ENCODE measurements at places on chromosomes 4 and X.

DNA sequence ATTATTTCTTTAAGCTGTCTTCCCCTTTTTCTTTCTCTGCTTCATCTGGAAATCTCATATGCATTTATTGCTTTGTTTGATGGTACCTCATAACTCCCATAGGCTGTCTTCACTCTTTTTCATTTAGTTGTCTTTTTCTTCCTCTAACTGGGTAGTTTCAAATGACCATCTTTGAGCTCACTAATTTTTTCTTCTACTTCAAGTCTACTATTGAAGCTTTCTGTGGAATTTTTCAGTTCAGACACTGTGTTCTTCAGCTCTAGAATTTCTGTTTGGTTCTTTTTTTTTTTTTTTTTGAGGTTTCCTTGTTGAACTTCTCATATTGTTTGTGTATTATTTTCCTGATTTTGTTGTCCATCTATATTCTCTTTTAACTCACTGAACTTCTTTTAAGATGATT lies 23.0 kb downstream of the CASK start:
- DNase-seq = no peak

DNA sequence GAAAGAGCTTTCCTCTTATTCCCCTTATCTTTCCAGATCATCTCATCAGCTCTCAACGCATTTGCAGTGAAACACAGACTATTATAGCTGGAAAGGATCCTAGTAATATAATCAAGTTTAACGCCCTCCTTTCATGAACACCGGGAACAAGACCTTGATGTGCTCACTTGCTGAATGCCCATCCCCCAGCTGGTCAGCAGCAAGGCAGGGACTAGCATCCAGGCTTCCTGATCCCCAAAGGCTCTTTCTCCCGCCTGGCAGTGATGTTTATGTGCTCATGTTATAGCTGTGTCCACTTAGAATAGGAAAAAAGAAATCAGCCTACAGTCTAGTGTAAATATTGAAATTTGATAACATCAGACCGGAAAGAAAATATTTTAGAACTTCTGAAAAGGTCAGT lies 24.6 kb downstream of the GPC4 start:
- no peak for DNase-seq

- no peak for DNase-seq
These were observed 236.1 kb upstream of the LDB2 start for GRCh38 chr4:17134565-17134964.

- DNase-seq = no peak
These were observed 295.7 kb downstream of the GPAT3 start for GRCh38 chr4:83831588-83831987.

DNA sequence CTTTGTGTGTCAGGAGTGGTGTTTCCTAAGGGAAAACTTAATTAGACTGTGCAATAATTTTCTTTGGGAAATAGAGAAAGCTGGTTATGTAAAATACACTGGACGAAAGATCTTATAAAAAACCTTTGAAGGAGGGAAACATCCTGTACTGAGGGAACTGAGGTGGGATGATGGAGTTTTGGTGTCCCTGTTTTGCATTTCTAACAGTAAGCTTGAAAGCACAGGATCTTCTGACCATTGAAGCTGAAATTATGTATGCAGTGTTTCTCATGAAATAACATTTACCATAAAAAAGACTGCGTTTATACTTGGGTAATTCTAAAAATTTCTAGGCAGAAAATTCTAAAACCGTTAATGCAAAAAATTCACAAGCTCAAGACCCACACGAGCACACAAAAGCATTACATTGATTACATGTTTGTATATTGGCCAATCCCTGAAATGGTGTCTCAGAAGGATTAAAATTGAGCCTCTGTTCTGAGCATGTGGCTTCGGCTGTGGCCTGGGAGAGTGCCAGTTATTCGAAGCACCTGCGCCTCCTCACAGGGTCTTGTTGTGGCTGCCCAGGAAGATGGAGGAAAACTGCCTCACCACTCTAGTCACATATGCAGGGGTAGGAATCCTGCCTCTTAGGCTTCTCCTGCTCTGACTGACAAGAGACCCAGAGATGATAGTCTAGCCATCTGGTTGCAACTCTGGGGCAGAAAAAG lies 49.5 kb downstream of the JADE3 start:
- no peak for DNase-seq

DNA sequence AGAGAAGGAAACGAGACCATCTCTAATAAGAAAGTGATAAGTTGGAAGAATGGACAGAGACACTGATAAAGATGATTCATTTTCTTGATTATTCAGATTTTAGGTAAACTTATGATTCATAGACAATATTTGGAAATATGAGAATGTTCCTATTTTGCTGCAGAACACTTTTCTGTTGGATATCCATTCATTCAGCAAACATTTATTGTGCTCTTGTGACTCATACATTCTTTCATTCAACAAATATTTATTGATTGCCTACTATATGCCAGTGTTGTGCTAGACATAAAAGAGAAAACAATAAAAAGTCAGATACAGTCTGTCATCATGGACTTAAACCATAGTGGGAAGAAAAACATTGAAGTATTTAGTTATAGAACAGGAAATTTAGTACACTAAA lies 1232.0 kb downstream of the STIM2 start:
- DNase-seq = no peak

GRCh38 chr4:86443495-86443894 lies 83.6 kb upstream of the MAPK10 start:
- DNase-seq = no peak

DNA sequence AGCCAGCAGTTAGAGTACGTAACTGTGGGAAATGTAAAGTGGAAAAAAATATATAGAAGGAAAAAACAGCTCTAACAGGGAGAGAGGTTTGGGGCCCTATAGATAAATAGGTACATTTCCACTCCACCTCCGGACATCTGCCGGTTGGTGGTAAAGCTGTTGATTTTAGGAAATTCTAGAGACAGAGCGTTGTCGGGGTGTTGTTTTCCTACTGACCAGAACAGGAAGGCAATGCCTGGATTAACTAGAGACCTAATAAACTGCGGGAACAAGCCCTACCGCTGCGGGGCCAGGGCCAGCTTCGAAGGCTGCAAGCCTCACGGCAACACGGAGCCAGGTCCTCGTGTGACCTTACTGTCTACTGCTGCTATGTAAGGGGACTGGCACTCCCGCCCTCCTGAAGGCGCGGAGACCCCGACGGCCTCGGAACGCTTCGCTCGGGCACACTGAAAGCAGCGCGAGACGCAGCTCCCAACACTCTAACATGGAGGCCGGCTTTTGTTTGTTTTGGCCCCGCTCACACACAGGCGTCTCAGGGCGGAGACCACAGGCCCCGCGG lies 702 bp upstream of the CDKN2AIP start:
- DNase-seq = peak; percentile 52

DNA sequence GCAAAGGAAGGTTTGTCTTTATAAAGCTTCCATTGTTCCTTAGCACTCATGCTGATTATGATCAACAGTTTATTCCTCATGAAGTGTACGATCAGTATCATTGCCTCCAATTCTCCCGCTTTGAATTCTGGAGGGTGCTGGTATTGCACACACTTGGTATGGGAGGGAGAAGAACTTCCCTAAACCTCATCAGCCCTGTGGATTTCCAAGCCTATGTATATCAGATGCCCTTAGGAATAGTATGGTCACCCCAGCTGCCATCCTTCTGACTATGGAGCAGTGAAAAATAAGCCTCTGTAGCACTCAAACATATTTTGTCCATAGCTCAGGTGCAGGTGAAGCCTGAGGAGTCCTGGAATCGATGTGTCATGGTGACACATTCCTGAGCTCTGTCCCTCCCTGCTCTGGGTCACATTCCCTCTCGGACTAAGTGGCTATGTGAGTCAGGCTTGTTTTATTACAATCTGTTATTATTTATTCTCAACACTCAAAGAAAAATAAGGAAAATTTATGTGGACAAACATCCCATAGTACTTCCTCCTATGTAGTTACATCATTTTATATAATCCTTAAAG lies 2.0 kb upstream of the ZDHHC9 start:
- DNase-seq = no peak

DNA sequence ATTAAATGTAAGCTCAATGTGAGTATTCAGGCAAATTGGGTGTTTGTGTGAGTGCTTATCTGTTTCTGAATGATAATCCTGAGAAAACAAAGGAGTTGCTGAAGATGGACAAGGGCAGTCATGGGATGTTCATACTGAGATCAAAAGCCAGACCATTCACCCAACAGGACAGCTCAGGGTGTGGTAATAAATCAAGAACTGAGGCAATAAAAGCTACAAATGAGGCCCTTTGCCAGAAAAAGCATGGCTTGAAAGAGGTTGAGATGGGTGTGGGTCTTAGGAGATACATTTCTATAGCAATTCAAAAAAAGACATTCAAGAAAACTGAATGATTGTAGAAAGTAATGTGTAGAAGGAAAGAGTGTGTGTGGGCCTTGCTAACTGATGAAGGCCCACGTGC lies 425.8 kb upstream of the BOD1L1 start:
- no peak for DNase-seq

GRCh38 chr4:106201373-106201772 lies 114.6 kb downstream of the TBCK start:
- DNase-seq = no peak

- no peak for DNase-seq
These were observed 20.1 kb downstream of the SH3TC1 start for GRCh38 chr4:8219236-8219635.

- no peak for DNase-seq
These were observed 107.7 kb downstream of the BLTP1 start for GRCh38 chr4:122259849-122260248.

GRCh38 chrX:27740933-27741332 lies 66.9 kb upstream of the MAGEB10 start:
- DNase-seq = no peak

DNA sequence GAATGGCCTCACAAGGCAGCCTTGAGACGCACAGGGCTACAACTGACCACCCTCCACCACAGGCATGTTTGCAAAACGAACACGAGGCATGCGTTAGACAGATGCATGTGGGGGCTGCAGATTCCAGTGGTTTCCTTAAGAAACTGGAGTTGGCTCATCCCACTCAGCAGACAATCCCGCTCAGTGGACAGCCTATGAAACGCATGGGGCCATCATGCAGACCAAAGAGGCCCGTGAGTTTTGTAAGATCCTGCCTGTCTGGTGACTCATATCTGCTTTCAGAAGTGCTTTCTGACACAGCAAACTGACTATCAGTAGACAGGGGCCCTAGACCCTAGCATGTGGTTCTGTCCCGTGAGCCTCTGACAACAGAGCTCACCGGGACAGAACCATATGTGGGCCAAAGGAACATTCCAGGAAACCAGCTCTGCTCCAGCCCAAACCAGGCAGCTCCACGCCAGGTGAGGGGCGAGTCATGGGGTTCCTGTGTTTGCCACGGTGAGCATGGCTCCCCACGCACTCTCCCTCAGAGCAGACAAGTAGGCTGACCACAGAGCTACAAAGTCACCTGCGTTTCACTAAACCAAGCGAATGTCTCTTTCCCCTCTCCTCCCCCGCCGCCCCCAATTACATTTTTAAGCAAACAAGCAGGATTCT lies 74.4 kb downstream of the MTMR1 start:
- DNase-seq = no peak

DNA sequence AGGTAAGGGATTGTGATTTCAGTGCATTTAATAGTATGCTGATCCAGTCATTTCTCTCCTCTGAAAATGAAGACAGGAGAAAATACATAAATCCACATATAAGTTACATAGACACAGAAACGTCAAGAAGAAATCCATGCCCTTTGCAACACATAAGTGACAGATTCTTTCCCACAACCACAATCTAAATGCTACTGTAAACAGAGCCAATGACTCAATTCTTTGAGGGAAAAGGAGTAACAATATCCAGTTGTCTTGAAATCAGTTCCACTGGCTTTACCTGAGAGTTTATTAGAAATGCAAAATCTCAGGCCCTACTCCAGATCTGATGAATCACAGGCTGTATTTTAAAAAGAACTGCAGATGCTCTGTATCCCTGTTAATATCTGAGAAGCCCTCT lies 66.4 kb downstream of the ARAP2 start:
- no peak for DNase-seq

DNA sequence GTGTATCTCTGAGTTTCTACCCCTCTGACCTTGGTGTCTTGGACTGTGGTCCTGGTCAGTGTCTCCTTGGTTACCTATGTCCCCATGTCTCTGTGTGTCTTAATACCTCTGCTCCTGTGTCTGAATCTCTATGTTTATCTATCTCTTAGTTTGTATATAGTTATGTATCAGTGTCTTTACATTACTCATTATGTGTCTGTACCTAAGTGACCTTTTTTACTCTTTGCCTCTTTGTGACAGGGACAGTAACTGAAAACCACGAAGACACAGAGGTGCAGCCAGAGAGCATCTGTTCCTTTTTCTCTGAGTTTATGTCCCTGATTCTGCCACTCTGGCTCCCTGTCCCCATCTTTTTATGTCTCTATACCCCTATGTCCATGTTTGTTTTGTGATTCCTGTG lies 49.4 kb downstream of the ITIH6 start:
- no peak for DNase-seq

GRCh38 chrX:45445745-45446412 lies 245.2 kb upstream of the DIPK2B start:
- DNase-seq = no peak

- no peak for DNase-seq
These were observed 106.7 kb downstream of the ADRA2C start for GRCh38 chr4:3872834-3873313.

DNA sequence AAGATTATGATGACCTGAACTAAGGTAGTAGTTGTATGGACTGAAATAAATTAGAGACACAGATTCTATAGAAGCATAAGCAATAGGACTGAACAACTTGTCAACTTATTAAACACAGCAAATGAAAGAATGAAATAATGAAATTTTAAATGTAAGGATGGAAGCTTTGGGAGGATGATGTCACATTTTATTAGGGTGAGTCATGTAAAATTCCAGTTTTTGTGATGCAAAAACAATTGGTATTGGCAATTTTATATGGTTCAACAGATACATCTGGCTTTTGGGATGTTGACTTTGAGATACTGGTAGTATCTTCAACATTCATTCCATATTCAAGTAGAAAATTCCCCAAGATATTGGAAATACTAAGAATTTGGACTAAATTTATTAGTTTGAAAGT lies 72.7 kb upstream of the IL15 start:
- no peak for DNase-seq

DNA sequence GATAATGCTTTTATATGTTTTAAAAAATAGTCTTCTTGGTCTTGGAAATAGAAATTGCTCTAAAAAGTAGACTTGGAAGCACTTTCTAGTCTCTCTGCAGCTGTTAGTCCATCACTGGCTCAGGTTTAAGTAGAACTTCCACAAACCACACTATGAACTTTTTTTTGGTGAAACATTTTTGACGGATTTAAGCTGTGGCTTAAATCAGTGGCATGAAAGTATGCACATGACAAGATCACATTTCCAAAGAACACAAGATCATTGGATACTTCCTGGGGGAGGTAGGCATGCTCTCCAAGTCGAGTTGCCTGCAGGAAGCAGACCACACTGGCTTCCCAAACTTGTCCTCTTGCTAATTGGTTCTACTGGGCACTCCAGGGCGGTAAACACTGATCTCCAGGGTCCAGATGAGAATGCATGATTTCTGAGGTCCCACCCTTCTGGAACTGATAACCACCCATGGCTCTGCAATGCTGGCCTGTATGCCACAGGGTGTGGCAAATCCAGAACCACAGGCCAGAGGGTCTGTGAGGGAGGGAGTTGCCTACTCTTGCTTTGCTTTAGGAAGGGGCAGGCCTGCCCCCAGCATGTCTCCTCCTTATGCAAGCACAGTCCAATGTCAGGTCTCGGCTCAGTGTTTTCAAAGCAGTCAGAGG lies 331.9 kb upstream of the SFRP2 start:
- DNase-seq = no peak

- DNase-seq = no peak
These were observed 107.3 kb downstream of the ARHGAP10 start for GRCh38 chr4:147839200-147839599.

All from activated naive CD8-positive, alpha-beta T cell treated with anti-CD3 and anti-CD28 coated beads, Interleukin-2, amount 50 U/mL, for 24 hours (primary cell).